ENCODE measurements at places on chromosomes 3 and 15. TPM values are rescaled to one million over a fixed set of nuclear protein-coding genes. Genes with fewer than 3 reads are reported as not detected.
A peak's percentile ranks its signal among the peaks of the same experiment; 100 is the strongest.

GRCh38 chr3:117752984-117753717, 1043.6 kb downstream of the TUSC7 start:
- no peak for DNase-seq

- no peak for DNase-seq
These were observed 1.9 kb downstream of the IVD start for GRCh38 chr15:40407330-40407990.

GRCh38 chr3:119978554-119979208, 115.6 kb downstream of the GSK3B start:
- no peak for DNase-seq

GRCh38 chr3:8458711-8459110, 42.9 kb upstream of the LMCD1 start:
- no peak for DNase-seq

DNA sequence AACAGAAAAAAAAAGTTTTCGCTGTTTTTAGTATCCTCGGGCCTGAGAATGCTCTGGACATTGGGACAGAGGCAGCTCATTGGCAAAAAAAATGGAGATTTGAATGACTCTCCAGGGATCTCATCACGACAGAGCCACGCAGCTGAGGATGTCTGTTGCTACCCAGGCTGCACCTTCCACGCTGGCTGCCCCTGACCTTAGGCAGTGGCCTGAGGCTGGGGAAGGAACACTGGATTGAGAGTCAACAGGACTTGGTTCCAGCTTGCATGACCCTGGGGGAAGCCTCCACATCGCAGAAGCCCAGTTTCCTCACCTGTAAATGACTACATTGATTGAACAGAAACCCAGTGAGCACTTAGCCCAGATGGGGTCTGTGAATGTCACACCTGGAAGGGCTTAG, 8.7 kb upstream of the ACSBG1 start:
- no peak for DNase-seq

GRCh38 chr15:56879502-56879901, 38.9 kb upstream of the TCF12 start:
- no peak for DNase-seq

- DNase-seq: no peak
These were observed 1.8 kb upstream of the STT3B start for GRCh38 chr3:31530960-31531335.

DNA sequence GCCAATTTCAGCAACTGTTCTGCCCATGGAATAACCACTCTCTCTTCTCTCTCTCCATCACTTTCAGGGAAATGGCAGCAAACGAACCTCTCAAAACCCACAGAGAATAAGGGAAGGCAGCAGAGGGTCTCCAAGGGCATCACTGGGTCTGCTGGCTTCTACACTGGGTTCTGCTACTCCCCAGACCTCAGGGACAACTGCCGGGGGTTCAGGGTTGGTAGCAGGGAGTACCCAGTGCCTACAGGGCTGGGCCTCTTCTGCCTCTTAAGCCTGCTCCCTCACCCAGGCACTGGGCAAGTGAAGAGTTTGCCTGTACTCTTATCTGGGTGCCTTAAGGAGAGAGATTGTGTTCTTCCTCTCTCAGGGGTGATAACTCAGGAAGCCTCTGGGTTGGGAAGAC, 2.5 kb downstream of the TCTA start:
- peak; percentile 68 for DNase-seq

DNA sequence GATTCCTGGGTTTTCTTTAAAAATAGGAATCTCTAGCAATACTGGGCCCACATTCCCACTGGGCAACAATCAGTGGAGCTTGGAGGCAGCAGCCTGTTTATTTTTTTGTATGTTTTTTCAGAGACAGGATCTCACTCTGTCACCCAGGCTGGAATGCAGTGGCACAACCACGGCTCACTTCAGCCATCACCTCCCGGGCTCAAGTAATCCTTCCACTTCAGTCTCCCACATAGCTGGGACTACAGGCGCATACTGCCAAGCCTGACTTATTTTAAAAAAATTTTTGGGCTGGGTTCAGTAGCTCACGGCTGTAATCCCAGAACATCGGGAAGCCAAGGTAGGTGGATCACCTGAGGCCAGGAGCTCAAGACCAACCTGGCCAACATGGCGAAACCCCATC, 29.1 kb upstream of the GNB5 start:
- no peak for DNase-seq

DNA sequence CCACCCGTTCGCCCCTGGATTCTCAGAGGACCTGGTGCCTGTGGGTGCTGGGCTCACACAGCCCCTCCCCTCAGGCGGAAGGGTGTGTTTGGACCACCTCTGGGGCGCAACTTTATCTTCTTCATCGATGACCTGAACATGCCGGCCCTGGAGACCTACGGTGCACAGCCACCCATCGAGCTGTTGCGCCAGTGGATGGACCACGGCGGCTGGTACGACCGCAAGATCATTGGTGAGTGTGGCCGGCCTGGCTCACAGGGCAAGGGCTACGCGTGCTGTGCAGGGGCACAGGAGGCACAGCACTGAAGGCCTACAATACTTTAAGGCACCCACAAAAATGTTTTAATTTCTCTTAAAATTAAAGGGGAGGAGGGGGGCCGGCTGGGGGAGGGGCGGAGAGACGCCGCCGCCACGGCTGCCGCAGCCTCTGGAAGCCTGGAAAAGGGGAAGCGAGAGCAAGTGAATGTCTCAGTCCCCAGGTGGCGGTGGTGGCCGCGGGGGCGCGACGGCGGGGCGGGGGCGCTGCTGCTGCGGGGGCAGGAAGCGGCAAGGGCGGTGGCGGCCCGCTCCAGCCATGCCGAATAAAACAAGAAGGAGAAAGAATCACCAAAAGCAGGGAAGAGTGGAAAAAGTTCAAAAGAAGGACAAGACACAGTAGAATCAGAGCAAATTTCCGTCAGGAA, 56.8 kb downstream of the DNAH1 start:
- peak; percentile 89 for DNase-seq

DNA sequence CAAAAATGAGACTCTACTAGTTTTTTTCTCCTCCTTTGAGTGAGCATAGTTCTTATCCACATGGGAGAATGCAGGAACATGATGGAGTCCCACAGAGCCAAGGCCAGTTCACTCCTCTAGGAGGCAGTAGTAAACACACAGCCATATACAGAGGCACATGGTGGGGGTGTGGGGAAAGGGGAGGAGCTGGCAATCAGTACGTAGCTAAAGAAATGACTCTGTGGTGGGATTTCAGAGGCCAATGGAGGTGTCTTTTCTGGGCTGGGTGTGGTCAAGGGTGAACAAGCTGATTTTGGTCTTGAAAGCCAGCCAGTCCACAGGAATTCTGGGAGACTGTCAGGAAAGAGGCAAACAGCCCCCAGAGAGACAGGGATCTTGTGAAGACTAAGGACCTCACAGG, 6.6 kb upstream of the RAB11A start:
- DNase-seq: no peak

Gene SNTN
- total RNA-seq: not detected

- DNase-seq: no peak
These were observed 49.5 kb downstream of the HEG1 start for GRCh38 chr3:125006291-125006731.

Gene PRRT3
- total RNA-seq: 1.9 TPM

- no peak for DNase-seq
These were observed 440.8 kb downstream of the PYDC2 start for GRCh38 chr3:191901741-191902140.

Gene CCR8
- total RNA-seq: 2.1 TPM

Gene TRIM42
- total RNA-seq: not detected

- DNase-seq: no peak
These were observed 126.4 kb downstream of the GADL1 start for GRCh38 chr3:30768046-30768445.

Gene CLRN1
- not detected for total RNA-seq

Gene ERICH6
- not detected for total RNA-seq

GRCh38 chr3:80051602-80051962, 283.8 kb upstream of the ROBO1 start:
- no peak for DNase-seq

- DNase-seq: peak; percentile 89
These were observed 24.1 kb downstream of the CX3CR1 start for GRCh38 chr3:39255503-39256325.

DNA sequence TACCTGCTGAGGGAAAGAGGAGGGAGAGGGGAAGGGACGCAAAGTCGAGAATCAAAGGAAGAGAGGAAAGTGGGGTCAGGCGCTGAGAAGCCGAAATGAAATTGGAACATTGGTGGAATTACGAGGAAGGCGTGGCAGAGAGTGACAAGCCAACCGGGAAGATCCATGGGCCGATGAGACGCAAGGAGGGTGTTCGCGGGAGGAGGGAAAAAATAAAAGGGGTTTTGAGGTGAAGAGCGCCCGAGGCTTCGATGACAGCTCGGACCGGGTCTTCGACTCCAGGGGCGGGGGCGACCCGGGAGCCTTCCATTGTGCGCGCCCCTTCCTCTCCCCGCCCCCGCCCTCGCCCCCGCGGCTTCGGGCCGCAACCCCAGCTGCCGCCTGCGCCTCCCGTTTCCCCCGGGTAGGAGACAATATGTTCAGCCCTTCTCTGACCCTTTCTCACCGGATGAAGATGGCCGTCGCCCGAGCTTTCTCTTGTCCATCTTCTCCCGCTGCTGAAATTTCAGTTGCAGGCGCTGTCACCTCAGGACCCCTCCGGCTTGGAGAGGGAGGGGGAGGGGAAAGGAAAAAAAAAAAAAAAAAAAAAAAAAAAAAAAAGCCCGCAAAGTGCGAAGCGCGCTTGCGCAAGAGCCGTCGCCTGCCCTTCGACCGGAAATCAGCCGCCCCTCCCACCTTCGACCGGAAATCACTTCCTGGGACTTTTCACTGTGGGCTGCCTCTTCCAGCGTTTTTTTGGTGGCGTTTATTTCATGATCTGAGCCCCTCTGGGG, at the start of gene SENP7:
Gene SENP7, minus strand, starts transcription at position 567 of the 773 bp plus-strand sequence. Its CDS starts 82 bp downstream, at position 485.
- peak; percentile 91 for DNase-seq

DNA sequence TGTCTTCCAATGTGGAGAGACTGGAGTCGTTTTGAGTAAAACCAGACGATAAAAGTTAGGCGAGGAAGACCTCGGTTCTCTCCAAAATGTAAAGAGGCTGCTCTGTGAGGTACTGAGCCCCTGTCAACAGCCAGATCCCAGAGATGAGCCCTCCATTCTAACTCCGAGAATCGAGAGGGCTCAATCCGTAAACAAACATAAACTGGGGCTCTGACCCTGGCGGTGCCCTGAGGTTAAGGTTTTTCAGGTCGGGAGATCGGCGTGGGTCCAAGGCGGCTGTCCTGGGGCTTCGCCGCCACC, 417 bp downstream of the TBCCD1 start:
- no peak for DNase-seq

- DNase-seq: no peak
These were observed 2.9 kb upstream of the TFG start for GRCh38 chr3:100706365-100706764.
